ENCODE measurements at places on chromosomes 16 and 17.

DNA sequence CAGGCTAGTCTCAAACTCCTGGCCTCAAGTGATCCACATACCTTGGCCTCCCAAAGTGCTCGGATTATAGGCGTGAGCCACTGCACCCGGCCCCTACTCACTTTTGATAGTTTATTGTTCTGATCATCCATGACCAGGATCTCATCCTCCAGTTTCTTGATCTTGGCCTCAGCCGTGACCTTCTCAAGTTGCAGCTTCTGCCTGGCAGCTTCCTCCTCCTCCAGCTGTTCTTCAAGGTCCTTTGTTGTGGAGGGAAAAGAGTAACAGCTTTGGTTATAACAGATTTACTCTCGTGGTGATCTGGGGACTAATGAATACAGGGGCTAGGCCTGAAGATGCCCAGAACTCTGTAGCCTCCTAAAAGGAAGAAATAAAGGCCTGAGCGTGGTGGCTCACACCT, 89.9 kb downstream of the NDE1 start:
- DNase-seq: no peak

- DNase-seq: no peak
These were observed 1.8 kb upstream of the ARHGAP23 start for GRCh38 chr17:38426441-38426840.

- DNase-seq: no peak
These were observed 80.8 kb upstream of the CIBAR2 start for GRCh38 chr16:85193115-85193493.

- no peak for DNase-seq
These were observed 40.0 kb downstream of the SF3B3 start for GRCh38 chr16:70563636-70564035.

GRCh38 chr17:79399610-79400144, 211.2 kb downstream of the RBFOX3 start:
- DNase-seq: no peak

- no peak for DNase-seq
These were observed 29.8 kb downstream of the ZC3H18 start for GRCh38 chr16:88599825-88600538.

- peak; percentile 93 for DNase-seq
These were observed at the start of gene TIMM22 for GRCh38 chr17:996554-997344. Gene TIMM22, plus strand, starts transcription at chr17:997129. Its CDS starts 14 bp downstream, at chr17:997143.

- DNase-seq: no peak
These were observed 32.1 kb downstream of the SPACA3 start for GRCh38 chr17:33023790-33024189.

DNA sequence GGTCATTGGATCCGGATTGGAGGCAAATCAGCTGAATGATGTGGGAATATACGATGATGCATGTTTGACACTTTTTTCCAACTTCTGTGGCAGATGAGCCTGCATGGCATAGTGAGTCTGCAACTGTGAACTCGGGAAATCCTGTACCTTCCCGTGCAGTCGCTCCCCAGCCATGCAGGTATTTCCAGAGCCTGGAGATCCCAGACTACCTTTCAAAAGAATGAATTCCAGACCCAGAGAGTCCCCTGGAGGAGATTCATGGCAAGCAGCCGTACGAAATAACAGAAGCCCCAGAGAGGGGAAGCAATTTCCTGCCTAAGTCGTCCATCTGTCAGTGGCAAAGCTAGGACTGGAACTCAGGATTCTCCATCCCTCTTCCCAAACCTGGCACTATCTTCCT, 75.7 kb upstream of the FAM20A start:
- no peak for DNase-seq

DNA sequence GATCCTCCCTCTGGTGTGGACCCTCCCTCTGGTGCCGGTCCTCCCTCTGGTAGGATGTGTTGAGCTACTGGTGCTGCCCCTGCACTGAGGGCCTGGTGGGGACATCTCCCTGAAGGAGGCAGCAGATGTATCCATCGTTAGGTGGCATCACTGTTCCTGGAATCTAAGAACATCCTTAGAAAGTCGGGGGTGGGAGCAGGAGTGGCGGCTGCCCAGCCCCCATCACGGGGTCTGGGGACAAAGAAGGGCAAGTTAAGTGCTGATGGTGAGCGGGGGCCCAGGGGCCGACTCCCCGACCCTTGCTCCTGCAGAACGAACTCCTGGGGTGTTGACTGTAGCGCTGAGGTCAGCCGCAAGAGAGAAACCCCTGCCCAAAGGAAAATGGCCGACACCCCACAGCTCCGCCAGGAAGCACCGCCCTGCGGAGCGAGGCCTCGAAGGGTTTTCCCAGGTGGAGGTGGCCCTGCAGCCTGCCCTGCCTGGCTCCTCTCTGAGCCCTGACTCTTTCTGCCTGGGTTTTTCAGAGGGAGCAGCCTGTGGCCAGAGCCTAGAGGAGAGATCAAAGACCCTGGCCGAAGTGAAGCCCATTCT, 5.5 kb downstream of the CTU2 start:
- no peak for DNase-seq

- no peak for DNase-seq
These were observed 5.2 kb upstream of the NUBP1 start for GRCh38 chr16:10738231-10739077.

- DNase-seq: no peak
These were observed 1931.9 kb downstream of the TP53TG3F start for GRCh38 chr16:35391328-35391727.
